ENCODE measurements at places on chromosomes 2 and 18.

GRCh38 chr18:50179465-50179864 lies 15.5 kb downstream of the MYO5B start:
- no peak for DNase-seq

DNA sequence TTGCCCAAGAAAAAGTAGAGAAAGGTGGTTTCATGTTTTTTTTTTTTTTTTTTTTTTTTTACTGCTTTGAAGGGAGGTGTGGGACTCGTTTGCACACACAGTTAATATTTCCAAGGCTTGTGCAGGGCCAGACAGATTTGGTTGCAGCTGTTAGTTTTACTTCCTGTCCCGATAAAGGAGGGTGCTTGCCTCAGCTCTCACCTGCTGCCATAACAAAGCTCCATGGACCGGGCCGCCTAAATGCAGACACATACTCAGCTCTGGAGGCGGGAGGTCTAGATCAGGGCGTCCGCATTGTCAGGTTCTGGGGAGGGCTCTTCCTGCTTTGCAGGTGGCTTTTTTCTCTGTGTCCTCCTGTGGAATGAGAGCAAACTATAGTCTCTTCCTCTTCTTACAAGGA lies 69.9 kb downstream of the ODC1 start:
- DNase-seq = no peak

GRCh38 chr18:40738321-40738880 lies 1216.6 kb upstream of the PIK3C3 start:
- DNase-seq = no peak

GRCh38 chr2:176830362-176830761 lies 382.2 kb upstream of the HNRNPA3 start:
- no peak for DNase-seq

DNA sequence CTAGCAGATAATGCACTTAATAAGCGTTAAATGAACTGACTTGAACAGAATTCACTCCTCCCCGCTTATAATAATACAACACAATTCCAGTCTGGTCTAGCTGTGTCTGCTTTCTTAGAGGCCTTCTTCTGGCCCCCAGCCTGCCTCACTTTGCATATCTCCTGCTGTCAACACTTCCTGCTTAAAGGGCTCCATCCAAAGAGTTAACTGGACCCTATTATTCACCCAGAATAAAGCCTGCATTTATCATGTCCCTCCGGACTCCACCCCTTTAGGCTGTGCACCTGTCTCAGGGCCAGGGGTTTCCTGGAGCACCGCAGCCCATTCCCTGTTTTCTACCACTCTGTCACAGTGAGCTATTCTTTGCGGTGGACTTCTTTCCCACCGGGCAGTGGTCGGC lies 292.8 kb upstream of the FBXO11 start:
- no peak for DNase-seq

DNA sequence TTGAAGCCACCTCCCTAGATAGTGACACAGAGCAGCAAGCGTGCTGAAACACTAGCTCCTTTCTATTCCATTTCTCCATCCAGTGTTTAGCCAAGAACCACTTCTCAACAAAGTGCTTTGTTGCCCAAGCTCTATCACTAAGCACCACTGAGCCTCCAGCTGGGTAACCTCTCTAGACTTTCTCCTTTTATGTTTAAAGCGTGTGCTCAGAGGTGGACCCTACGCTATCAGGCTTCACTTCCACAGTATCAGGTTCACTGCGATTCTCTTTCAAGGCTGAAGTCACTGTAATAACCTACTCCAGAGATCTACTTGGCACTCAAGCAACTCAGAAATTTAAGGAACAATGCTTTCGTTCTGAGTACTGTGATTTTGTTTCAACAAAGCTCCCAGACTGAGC lies 197.9 kb downstream of the LNPK start:
- no peak for DNase-seq

GRCh38 chr2:205321231-205321630 lies 361.1 kb upstream of the NRP2 start:
- DNase-seq = no peak

DNA sequence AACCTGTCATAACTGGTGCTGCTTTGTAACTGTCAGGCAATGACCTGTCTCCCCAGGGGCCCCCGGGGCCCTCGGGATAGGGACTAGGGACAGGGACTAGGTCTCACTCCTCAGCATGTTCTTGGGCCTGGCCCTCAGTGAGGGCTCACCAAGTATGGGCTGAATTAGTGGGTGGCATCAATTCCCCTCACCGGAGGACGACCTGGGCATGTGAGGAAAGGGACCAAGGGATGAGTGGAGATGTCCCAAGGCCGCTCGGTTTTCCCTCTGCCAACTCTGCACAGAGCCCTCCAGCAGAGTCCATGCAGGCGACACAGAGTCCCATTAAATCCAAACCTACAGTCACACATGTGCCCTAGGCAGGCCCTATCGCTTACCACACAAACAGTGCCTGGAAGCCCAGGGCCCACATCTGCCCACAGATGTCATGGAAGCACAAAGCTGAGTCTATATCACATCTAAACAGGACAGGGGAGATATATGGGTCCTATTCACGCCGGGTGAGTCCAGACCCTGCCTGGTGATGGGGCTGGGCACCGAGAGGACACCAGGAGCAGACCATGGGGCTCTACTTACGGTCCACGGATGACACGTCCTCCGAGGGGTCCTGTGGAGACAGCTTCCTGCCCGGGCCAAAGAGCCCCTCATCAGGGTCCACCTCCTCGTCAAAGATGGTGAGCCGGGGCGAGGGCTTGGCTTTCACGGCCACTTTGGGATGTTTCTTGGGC lies 26.6 kb downstream of the HS1BP3 start:
- DNase-seq = no peak

GRCh38 chr2:69092857-69093256 lies 79.9 kb downstream of the ANTXR1 start:
- DNase-seq = no peak

- peak; percentile 21 for DNase-seq
These were observed 13.2 kb upstream of the MYO1B start for GRCh38 chr2:191231995-191232394.

GRCh38 chr2:904246-905024 lies 46.2 kb upstream of the SNTG2 start:
- no peak for DNase-seq

GRCh38 chr2:31331156-31331555 lies 83.4 kb downstream of the XDH start:
- DNase-seq = peak; percentile 17

- no peak for DNase-seq
These were observed 78.8 kb downstream of the MBP start for GRCh38 chr18:77053616-77054287.

DNA sequence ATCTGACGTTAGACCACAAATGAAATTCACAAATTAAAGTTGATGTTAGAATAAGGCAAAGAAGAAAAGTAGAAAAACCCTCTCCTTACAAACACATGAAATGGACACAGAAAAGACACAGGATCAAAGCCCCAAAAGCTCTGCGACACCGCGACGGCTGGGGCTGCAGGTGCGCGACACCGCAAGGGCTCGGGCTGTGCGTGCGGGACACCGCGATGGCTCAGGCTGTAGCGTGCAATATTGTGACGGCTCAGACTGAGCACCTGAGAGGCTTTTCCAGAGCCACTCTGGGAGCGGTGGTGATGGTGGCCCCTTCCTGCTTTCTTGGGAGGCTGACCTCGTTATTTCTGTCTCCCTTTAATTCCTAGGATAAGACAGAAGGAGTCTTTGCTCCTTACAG lies 256.9 kb downstream of the TWIST2 start:
- no peak for DNase-seq

- DNase-seq = peak; percentile 12
These were observed 77.8 kb upstream of the ARHGAP15 start for GRCh38 chr2:143051465-143051864.

GRCh38 chr2:168536925-168537466 lies 80.9 kb downstream of the CERS6 start:
- DNase-seq = no peak

- peak; percentile 11 for DNase-seq
These were observed 41.8 kb upstream of the CDC42EP3 start for GRCh38 chr2:37713258-37713700.

- DNase-seq = no peak
These were observed 33.9 kb upstream of the EPAS1 start for GRCh38 chr2:46263347-46263746.

Data from inflammatory macrophage (primary cell).